Esophagus mucosa (tissue), 1 donor: ENCODE measurements at places on chromosomes 2 and 18. TPM values are rescaled to one million over a fixed set of nuclear protein-coding genes. Genes with fewer than 3 reads are reported as not detected.

The IRS1 gene
- total RNA-seq, result 13.9 TPM

The ANKRD30BL gene
- not detected for total RNA-seq

The ADRA2B gene
- not detected for total RNA-seq

The TM4SF20 gene
- not detected for total RNA-seq

The SLC9A4 gene
- 0.08 TPM for total RNA-seq

The FRZB gene
- total RNA-seq, result 0.32 TPM

The ACOXL gene
- total RNA-seq, result not detected

The GPR45 gene
- not detected for total RNA-seq

The LGALSL gene
- 35.8 TPM for total RNA-seq

The KCNIP3 gene
- 0.96 TPM for total RNA-seq

The HOXD1 gene
- total RNA-seq, result 0.16 TPM

The USP40 gene
- 28.6 TPM for total RNA-seq

The CFAP221 gene
- not detected for total RNA-seq
